CD4-positive, alpha-beta T cell treated with Interleukin-4 for 1 hour (primary cell): ENCODE measurements at places on chromosomes 6 and 20.

- no peak for DNase-seq
Observed at GRCh38 chr20:36279776-36280175, 26.4 kb upstream of the DLGAP4 start.

DNA sequence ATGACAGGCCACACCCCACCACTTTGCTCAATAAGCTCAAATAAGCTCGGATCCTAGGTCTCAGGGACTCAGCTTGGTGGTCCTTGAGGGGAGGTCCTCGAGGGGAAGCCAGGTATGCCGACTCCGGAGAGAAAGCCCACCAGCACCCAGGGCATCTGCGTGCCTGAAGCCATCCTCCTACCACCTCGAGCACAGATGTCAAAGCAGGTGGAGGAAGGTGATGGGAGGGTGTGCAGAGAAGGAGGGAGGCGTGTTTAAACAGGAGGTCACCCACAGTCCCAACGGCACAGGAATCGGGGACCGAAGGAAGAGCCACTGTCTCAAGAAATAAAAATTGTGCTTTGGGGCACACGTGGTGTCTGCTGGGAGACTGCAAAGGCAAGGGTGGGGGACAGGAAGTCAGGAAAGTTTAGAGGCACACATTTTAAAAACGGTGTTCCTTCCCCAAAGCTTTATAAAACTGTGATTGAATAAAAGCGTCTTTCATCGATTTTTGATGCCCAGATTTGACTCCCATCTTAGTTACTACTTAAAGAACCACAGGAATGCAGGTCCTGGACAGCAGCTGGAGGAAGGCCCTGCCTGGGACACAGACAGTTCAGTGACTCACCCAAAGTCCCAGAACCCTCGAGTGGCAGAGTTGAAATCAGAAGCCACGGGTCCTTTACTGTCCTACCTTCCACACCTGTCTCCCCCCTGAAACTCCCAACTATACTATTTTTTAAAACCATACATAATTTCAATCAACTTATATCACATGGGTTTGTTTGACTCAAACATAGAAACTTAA, 221.0 kb upstream of the PDE10A start:
- no peak for DNase-seq

GRCh38 chr6:1418471-1419191, 29.3 kb downstream of the FOXF2 start:
- no peak for DNase-seq

GRCh38 chr6:8352335-8352965, 82.9 kb downstream of the SLC35B3 start:
- no peak for DNase-seq

- DNase-seq, result no peak
Observed at GRCh38 chr6:166253281-166253681, 54.9 kb downstream of the PRR18 start.

DNA sequence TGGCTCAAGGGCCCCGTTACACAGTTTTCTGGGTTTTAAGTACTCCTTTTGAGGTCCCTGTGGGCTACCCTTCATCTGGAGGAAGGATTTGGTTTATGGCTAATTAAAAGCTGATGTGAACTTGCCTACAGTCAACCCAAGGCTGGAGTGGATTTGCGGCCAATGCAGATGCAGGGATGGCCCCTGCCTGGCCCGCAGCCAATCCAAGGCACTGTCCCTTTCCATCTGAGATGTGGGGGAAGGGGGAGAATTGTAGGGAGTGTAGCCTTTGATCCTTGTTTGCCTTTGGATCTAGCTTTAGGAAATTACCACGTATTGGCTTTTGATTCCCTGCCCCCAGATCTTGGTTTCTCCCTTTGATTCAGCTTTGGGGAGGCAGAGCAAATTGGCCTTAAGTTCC, 128.0 kb upstream of the GGTLC1 start:
- DNase-seq, result no peak
